ENCODE measurements at places on chromosomes 2 and 18.

- DNase-seq, result peak; percentile 55
Measured at GRCh38 chr2:159677654-159678053, 34.7 kb upstream of the MARCHF7 start.

DNA sequence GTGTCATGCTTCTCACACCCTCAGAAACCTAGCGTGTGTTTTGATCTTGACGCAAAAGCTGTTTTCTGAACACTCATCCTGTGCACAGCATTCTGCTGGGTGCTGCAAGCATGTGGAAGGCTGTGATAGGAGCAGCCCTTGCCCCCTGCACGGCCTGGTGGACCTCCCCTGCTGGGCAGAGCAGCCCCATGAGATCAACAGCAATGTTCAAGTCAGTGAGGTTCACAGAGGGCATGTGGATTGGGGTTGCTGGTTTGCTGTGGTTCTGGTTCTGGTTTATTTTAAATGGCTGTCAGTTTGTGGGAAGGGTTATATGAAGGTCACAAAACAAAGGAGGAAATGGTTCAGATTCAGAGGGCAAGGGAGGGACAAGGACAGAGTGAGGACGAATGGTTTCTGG is 71.3 kb downstream of the SOWAHC start:
- DNase-seq, result no peak

DNA sequence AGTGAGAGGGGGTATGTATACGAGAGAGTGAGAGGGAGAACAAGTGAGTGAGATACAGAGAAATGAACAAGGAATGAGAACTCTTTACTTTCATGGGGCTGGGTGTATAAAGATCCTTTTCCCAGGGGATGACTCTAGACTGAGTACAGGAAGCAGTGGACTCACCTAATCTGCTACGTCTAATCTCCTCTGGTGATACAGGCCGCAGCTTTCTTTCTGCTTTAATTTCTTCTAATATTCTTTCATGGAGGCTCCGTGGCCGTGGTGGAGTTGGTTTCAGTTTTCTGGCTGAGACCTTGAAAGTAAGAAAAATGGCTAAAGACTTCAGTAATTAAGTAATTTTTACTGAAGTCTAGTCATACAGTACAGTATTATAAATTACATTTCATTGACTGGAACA is 85.2 kb downstream of the PRELID3A start:
- no peak for DNase-seq

DNA sequence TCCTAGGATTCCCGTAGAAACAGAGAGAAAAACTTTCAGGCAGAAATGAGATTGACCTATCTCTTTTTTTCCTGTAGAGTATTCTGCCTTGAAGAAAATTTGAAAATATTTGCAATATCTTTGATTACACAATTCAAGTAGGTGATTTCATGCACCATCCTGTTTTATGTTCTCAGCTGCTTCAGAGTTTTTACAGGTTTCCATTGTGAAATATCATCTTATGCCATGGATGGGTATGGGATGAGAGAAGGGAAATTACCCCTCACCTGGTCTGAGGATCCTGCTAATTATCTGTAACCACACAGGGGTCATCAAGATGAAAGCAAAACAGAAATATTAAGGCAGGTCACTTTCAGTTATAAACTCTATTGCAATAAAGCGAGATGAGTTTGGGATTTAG is 264.8 kb downstream of the TXNL1 start:
- no peak for DNase-seq

GRCh38 chr2:25053041-25053440 is 11.2 kb downstream of the EFR3B start:
- DNase-seq, result no peak

- DNase-seq, result no peak
Measured at GRCh38 chr2:155714983-155715382, 617.5 kb downstream of the NR4A2 start.

DNA sequence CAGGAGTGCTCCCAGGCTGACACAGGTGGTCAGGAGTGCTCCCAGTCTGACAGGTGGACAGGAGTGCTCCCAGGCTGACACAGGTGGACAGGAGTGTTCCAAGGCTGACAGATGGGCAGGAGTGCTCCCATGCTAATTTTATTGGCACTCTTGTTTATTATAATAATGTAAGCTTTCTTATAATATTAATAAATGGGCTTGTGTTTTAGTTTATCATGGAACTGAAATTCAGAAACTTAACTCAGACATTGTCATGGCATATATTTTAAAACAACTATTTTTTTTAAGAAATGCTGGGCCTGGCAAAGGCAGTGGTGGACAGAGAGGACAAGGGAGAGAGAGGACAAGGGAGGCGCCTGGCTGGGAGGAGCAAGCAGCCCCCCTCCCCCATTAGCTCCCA is 18.7 kb downstream of the ANO7 start:
- no peak for DNase-seq

DNA sequence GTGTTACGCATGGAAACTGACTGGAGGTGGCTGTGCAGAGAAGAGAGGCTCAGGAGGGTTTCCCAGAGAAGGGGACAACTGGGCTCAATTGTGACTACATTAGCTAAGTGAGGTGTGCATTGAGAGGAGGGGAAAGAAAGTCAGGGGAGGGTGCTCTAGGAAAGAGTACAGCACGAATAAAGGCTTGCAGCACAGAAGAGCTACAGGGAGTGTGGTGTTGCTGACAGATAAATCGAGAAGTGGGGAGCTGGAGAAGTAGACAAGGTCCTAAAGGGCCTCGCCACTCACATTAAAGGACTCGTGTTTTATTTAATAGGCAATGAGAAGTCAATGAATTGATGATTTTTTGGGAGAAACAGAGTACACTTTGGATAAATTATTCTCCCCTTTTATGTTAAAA is 65.7 kb upstream of the CTAGE1 start:
- DNase-seq, result no peak

- DNase-seq, result no peak
Measured at GRCh38 chr2:144529841-144530240, 9.9 kb upstream of the ZEB2 start.

GRCh38 chr2:120305937-120306490 is 39.9 kb upstream of the INHBB start:
- no peak for DNase-seq

DNA sequence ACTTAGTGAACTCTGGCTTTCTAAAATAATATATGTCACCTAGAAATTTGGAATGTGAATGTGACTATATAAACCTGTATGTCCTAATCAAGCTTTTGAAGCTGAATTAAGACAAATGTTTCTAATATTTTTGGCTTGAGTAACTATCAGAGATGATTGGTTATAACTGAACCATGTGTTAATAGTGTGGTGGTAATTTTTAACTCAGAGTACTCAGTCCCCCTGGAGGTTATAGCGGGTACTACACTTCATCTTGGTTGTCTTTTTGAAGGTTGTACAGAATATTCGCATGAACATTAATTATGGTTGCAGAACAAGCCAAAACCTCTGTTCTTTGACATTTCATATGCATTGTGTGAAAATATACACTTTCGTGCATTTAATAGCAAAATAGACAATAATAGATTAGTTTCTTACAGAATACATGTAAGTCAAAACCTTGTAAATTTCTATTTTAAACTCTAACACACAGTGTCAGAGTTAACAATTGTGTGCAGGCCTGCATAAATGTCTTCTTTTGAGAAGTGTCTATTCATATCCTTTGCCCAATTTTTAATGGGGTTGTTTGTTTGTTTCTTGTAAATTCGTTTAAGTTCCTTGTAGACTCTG is 86.0 kb downstream of the OSBPL6 start:
- DNase-seq, result peak; percentile 71

DNA sequence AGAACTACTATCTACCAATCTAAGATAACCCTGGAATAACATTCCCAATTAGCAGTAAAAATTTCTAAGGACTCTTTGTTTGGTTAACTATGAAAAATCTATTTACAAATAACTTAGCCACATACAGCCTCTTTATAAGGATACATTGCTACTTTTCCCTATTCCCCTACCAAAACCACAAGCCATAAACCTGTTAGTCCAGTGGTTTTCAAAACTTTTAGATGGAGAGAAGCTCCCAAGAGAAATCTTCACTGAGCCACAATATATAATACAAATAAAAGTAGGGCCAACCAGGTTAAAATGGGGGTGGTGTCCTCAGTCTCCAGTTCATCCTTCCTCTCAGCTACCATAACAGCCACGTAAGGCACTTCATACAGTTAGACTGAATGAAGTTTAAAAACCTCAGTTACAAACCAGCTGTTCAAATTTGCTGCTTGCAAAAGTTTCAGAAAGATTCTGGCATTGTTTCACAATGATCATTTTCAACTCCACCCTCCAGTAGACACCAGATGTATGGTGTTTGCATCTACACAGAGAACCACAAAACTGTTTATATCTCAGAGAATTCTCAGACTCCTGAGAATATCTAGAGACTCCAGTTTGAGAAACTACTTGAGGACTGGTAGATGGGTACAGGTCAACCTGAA is 26.0 kb downstream of the SOS1 start:
- DNase-seq, result no peak

GRCh38 chr2:33859811-33860461 is 260.8 kb upstream of the FAM98A start:
- DNase-seq, result no peak

- no peak for DNase-seq
Measured at GRCh38 chr2:56450047-56450446, 266.3 kb downstream of the CCDC85A start.

DNA sequence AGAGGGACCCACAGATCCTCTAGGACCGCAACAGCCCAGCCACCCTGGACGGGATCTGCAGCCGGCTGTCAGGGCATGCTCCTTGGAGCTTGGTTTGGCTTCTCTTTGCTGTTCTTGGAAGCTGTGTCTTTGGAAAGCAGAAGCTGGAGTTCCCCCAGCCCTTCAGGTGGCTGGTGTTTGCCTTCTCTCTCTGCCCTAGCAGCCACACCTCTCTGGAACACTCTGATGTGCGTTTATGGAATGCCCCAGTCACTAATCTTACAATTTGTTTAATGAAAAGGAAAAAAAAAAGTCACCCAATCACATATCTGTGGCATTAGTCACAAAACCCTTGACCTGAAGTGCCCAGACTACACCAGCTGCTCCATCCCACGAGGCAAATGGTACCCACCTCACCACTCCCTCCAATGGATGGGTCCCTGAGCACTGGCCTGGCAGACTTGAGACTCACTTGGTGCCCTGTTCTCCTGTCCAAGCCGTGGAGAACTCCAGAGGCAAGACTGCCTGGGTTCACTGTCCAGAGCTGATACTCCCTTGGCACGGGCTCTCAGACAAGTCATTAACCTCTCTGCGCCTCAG is 70.2 kb upstream of the DAPL1 start:
- no peak for DNase-seq

DNA sequence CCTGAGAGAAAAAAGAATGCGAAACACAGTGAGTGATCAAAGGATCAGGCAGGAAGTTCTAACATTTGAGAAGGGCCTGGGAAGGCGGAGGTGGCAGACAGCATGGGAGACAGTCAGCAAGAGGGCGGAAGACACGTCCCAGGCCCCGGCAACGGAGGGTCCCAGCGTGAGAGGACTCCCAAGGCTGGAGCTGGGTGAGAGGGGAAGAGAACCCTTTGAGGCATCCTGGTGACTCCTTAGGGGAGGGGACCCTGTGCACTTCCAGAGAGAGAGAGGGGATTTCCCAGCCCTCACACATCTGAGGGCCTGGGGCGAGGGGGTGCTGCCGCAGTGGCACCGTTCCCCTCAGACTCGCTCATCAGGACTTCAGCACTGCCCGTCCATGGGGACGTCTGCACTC is 133.4 kb downstream of the RTP5 start:
- DNase-seq, result no peak

DNA sequence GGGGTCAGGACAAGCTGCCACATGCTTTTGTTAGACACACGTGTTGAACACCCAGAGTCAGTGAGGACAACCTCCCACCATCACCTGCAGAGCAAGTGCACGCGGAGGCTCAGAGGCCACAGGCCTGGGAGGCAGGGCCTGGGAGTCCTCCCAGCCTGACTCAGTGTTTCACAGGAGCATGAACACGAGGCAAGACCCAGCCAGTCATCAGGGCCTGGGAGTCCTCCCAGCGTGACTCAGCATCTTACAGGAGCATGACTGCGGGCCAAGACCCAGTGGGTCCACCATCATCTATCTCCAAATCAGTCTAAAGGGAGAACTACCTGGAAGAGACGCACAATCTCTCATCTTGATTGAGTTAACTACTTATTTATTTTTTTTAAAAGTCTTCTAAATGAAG is 112.6 kb upstream of the PXDN start:
- no peak for DNase-seq

GRCh38 chr18:55489034-55489986 is 98.7 kb downstream of the TCF4 start:
- DNase-seq, result no peak

- DNase-seq, result no peak
Measured at GRCh38 chr2:216717491-216717901, 22.1 kb upstream of the IGFBP5 start.

DNA sequence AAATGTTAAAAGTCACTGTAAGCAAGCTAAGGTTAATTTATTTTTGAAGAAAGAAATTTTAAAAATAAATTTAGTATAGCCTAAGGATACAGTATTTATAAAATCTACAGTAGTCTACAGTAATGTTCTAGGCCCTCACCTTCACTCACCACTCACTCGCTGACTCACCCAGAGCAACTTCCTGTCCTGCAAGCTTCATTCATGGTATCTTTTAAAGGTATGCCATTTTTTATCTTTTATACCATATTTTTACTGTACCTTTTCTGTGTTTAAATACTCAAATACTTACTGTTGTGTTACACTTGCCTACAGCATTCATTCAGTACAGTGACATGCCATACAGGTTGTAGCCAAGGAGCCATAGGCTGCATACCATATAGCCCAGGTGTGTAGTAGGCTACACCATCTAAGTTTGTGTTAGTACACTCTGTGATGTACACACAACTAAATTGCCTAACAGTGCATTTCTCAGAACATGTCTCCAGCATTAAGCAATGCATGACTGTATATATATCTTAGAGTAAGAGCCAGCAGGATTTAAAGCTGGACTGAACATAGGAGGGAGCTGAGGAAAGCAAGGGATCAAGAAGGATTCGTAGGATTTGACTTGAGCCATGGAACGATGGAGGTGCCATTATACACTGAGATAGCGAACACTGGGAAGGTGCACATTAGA is 83.1 kb upstream of the KLF7 start:
- DNase-seq, result no peak

- DNase-seq, result no peak
Measured at GRCh38 chr2:128172191-128172590, 81.2 kb downstream of the UGGT1 start.

DNA sequence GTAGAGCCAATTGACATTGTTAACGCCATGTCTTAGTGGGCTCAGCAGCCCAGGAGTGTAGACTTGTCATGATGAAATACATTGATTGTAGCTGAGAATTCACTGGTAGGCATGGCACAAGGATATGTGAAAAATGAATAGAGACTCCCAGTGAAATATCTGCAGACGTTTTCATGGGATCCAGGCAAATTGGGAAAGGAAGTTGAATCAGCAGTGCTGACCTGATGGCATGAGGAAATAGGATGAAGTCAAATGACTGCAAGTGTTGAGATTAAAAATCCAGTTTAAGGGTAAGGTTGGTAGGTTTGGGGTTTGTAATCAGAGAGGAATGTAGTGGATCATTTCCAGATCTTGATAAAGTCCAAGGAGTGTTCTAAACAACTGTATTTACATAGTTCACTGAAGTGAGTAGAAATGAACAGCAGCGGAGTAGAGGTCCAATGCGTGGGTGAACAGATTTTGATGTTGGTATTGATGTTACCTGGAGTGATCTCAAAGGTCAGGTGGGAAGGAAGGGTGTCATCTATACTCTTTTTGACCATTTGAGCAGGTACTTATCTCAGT is 24.6 kb downstream of the INSIG2 start:
- DNase-seq, result peak; percentile 93

Measured in endothelial cell of umbilical vein (primary cell).